ENCODE measurements at places on chromosomes 6 and 20.

DNA sequence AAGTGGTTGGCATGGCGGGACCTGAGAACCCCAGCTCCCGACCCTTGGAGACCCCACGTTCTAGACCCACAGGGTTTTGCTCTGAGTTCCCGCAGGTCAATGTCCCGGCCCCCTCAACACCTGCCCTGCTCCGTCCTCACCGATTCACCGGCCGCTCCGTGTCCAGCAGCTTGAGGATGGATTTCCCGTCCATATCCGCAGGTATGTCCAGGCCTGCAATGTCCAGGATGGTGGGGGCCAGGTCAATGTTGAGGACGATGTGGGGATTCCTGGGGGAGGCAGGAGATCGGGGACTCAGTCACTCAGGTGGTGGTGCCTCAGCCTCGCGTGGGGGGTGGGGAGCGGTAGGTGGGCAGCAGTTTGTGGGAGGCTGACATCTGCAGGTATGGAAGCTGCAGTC, 106.7 kb downstream of the SULF2 start:
- DNase-seq, result no peak

DNA sequence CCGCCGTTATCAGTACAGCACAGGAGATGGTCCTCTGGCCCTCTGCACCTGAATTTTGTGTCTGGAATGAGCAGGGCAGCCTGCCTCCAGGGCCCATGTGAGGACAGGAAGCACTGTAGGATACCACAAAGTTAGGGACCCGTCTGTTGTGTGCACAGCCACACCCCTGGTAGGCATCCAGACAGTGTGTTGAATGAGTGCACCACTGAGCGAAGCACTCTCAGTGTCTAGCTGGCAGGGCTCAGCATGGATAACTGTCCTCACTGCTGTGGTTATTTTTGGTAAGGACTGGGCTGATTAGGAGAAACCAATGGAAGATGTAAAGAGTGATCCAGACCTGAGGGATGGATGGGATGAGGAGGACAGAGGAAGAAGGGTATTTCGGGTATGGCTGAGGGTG, 178.7 kb downstream of the CLIC5 start:
- no peak for DNase-seq

DNA sequence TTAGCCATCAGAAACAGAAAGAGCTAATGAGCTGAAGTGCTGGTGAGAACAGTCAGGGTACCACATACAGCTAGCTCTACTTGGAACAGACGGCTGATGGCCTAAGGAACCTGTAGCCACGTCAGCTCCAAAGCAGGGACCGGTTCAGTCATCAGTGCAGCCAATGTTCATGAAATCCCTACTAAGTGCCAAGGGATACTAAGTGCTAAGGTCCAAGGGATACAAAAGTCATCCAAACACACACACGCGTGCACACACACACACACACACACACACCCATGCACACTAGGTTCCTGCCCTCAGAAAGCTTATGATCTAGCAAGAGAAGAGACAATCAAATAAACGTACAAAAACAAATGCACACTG, 53.6 kb downstream of the MAP3K5 start:
- no peak for DNase-seq

- no peak for DNase-seq
These were observed 266.8 kb downstream of the CD83 start for GRCh38 chr6:14384175-14384949.

DNA sequence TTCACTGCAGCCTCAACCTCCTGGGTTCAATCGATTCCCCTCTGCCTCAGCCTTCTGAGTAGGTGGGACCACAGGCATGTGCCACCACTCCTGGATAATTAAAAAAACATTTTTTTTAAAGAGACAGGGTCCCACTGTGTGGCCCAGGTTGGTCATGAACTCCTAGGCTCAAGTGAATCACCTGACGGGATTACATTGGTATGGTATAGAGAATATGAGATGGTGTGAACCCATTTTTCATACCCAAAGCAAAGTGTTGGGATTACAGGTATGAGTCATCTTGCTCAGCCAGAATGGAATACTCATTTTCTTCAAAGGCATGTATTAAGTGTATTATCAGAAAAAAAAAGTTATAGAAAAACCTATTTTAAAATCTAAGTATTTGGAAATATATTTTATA, 114.2 kb downstream of the AHI1 start:
- no peak for DNase-seq

DNA sequence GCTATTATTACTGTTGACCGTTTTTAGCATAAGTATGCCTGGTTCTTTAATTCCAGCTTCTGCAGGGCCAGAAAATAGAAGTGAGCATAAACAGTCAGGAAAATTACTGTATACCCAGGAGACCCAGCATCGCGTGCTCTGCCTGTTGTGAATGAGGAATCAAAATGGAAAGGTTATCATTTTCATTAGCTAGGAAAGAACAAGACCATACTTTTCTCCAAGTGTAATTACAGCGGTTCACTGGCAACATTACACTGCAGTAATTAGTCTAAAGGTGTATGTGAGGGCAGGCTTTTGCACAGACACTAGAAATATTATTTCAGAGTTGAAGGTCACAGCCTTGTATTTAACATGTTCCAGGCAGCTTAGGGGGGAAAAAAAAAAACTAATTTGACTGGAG, 403.8 kb upstream of the SOX4 start:
- no peak for DNase-seq

DNA sequence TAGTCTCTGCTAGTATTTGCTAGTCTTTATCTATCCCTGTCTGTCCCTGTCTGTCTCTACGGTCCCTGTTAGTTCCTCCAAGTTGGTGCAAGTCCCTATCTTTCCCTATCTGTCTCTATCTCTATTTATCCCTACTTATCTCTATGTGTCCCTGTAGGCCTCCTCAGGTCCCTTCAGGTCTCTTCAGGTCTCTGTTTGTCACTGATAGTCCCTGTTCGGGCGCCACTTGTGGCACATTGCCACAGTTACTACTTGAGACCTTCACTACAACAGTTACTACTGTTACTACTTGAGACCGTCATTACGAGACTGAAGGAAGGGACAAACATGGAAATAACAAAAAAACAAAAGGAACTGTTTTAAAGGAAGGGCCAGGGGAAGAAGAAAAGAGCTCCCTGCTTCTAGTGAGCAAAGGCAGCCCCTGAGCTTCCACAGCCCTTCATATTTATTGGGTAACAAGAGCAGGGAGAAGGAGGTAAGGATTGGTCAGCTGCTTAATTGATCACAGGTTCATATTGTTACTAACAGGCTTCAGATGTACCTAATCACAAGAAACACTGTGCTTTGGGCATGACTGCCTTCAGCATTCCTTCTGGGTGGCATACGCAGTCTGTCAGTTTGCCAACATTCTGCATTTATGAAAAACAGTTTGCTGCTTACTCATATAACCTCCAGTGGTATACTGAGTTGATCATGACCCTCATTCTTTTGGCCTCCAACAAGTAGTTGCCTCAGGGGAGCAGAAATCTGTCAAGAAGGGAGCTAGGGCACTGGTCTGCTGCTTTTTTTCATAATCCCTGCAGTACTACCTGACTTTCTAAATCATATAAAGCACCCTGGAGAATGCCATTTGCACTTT, 8.4 kb downstream of the EPB41L2 start:
- no peak for DNase-seq

DNA sequence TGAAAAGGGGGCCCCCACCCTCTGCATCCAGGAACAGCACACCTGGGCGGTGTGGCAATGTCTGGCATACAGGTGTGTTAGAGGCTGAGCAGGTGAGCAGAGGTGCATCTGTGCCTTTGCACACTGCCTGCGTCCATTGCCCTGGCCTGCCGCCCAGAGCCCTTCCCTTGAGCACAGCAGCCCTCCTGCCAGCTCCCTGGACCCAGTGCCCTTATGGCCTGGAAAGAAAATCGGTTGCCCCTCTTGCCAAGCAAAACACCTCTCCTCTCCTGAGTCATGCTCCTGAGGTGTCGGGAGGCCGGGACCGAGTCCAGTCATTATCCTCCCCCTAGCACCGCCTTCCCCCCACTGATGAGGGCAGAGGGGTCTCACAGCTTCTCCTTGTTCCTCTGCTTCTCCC, 259.9 kb downstream of the SMOC2 start:
- DNase-seq, result no peak

DNA sequence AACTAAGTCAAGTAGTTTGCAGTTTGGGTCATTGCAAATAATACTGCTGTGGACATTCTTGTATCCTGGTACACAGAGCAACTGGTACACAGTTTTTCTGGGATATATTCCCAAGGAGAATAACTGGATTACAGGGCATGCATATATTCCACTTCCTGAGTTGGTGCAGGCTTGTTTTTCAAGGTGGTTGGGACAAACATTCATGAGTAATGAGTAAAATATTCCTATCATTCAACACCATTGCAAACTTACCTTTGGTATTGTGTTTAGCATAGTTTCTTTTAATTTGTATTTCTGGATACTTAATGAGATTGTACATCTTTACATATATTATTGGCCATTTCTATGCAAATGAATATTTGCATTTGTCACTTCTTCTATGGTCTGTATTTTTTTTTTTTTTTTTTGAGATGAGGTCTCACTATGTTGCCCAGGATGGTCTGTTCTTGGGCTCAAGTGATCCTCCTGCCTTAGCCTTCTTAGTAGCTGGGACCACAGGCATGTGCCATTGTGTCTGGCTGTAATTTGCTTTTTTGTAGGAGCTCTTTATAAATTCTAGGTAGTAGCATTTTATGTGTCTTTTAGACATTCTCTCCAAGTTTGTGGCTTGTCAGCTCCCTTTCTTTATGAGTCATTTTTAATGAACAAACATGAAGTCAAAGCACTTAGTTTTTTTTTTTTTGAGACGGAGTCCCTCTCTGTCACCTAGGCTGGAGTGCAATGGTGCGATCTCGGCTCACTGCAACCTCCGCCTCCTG, 158.7 kb downstream of the SOX4 start:
- DNase-seq, result no peak

- no peak for DNase-seq
These were observed 90.9 kb upstream of the MC3R start for GRCh38 chr20:56157530-56158203.

- DNase-seq, result no peak
These were observed 8.0 kb downstream of the RNF217 start for GRCh38 chr6:124970243-124970642.

- no peak for DNase-seq
These were observed 128.8 kb upstream of the CD93 start for GRCh38 chr20:23214903-23215302.

DNA sequence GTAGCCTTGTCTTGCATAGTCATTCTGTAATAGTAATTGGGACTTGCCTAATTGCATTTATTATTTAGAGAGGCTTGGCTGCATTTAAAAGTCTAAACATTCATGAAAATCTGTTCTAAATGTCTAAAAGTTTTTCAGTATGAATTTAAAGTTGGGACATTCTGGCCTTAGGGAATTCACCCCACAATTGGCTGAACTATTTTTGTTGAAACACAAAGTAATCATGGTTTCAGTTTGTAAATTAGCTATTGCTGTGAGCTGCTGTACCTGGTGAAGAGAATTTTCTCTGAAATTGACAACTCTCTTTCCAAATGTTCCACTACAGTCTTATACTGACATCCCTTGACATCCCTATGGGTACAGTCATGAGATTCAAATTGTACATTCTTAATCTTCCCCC, 253.0 kb downstream of the FARS2 start:
- no peak for DNase-seq
